Endothelial cell (in vitro differentiated cells): ENCODE measurements at places on chromosomes 7 and 10.

- no peak for DNase-seq
Observed at GRCh38 chr7:78218876-78219275, 420.3 kb downstream of the PHTF2 start.

DNA sequence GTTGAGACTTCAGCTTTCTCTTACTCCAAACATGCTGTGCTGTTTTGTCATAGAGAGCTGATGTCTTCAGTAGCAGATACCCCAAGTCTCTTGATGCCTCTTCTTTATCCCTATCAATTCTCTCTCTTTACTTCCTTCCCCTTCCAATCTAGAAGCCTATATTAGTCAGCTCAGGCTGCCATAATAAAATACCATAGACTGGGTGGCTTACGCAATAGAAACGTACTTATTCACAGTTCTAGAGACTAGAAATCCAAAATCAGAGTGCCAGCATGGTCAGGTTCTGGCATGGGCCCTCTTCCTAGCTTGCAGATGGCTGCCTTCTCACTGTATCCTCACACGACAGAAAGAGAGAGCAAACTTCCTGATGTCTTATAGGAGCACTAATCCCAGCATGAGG lies 9.0 kb upstream of the GARS1 start:
- DNase-seq = no peak

- no peak for DNase-seq
Observed at GRCh38 chr7:47792521-47793121, 155.6 kb downstream of the PKD1L1 start.

GRCh38 chr7:103462358-103462757 lies 16.4 kb upstream of the SLC26A5 start:
- no peak for DNase-seq
